ENCODE measurements at places on chromosomes 12 and 14. TPM values are rescaled to one million over a fixed set of nuclear protein-coding genes. Genes with fewer than 3 reads are reported as not detected.

DNA sequence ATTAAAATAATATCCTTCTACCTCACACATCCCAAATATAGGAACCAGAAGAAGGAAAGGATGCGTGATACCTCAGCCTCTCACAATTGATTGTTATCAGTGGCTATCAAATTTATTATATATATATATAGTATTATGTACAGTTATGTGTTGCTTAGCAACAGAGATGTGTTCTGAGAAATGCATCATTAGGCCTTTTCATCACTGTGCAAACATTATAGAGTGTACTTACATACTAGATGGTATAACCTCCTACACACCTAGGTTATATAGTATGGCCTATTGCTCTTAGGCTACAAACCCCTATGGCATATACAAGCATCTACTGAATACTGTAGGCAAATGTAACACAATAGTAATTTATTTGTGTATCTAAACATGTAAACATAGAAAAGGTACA lies 34.0 kb downstream of the PYM1 start:
- DNase-seq: no peak

Gene SLC7A8
- total RNA-seq: 87.1 TPM

GRCh38 chr14:55356913-55357312 lies 54.7 kb downstream of the ATG14 start:
- no peak for DNase-seq

DNA sequence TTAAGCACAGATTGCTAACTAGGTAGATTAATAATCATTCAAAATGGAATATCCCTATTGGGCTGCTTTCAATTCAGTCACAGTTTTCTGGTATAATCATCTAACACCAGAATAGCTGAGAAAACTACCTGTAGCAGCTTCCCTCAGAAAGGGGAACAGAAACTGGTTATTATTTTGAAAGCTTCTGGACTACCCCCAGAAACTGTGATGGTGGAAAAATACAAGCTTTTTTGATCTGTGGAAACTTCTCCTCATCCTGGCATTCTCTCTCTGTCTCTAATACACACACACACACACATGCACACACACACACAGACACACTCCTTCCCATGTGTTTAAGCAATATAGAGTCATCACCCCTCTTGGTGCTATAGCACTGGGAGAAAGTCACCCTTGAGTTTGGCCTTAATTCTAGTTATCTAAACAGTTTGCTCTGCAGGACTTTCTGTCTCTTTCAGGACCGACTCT lies 251.5 kb upstream of the LMO3 start:
- no peak for DNase-seq

DNA sequence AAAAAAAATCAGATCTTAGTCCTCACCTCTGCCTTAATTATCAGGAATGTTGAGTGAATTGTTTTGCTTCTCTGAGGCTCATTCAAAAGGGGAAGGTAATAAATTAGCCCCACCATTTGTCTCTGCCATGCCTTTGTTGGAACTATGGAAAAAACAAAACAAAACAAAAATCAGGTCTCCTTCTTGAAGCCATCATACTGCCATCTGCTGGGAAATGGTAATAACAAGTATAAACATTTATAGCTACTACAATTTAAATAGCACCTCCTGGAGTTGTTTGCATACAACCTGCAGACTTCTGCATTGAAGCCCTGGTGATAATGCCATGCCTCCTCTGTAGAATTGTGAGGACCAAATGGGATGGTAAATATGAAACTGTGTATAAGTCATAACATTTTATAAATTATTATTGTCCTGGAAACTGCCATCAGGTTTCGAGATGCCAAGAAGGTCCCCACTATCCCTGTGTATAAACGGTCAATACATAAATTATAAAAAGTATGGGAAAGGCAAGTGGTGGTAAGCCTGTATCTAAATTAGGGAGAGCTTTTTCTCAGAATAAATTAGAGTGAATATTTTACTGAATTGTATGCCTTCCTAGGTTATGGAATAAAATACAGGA lies 87.2 kb upstream of the FGD4 start:
- DNase-seq: peak; percentile 82

Gene GPR68
- total RNA-seq: 11.0 TPM

Gene KRT2
- total RNA-seq: not detected

Gene KRT71
- total RNA-seq: not detected

DNA sequence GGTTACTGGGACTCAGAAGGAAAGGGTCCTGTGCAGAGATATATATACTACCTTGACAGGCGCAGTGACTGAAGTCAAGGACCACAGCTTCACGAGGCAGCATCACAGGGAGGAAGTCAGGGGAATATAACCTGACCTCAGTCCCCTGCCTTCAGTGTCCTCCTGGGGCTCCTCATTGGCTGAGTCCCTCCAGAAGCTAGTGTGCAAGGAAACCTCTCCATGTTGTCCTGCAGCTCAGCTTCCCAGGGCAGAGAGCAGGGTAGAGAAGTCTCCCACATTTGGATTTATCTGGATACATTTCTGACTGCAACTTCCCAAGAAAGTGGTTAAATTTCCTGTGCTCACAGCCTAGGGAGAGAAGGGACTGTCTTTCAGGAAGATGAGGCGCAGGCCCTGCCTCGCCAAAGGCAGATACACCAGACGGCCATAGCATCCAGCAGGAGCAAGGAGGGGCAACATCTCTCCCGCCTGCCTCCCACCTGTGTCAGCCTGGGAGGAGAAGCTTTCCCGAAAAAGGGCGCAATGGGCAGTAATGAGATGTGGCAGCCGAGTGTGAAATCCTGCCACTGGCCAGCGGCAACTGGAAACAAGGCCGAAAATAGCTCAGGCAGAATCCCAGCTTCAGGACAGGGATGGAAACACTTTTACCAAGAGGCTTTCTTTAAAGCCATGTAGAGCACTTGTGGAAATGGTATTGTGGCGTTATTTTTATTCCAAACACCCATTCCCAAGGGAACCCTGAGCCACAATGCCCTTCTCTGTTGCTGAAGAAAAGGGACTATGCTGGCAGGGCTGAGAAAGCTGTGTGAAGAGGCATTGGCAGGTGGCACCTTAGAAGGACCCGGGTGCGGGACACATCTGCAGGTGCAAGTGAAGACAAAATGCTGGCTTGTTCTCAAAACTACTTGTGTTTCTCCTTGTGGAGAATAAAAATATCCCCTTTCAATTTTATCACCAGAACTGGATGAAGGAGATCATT lies 54.9 kb upstream of the HIF1A start:
- DNase-seq: no peak

Gene ACRBP
- not detected for total RNA-seq

DNA sequence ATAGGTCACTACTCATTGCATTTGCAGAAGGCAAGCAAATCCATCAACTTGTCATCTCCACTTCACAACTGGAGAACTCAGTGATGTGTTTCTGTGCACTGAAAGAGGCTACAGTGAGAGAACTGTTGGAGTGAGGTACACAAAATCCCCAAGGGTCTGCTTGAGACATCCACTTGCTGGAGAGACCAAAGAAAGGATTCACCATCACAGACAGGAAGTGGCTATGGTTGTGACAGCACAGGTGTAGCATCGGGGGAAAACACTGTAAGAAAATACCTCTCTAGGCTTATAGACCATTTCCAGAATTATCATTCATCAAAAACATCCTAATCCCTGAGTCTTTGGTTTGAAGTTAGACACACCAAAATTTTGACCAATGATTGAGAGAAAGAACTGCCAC lies 201.3 kb upstream of the OR4E1 start:
- DNase-seq: no peak

Measured in stomach (tissue), 19 donors.